Glomerular endothelial cell (primary cell): ENCODE measurements at places on chromosomes 12 and 14.

DNA sequence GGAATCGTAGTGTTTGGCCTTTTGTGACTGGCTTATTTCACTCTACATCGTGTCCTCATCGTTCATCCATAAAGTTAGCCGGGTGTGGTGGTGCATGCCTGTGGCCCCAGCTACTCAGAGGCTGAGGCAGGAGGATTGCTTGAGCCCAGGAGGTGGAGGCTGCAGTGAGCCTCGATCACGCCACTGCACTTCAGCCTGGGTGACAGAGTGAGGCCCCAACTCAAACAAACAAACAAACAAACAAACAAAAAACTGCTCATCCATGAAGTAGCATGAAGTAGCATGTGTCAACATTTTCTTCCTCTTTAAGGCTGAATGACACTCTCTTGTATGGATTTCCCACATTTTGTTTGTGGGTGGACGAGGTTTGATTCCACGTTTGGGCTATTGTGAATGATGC, 44.0 kb upstream of the MEG3 start:
- no peak for DNase-seq

DNA sequence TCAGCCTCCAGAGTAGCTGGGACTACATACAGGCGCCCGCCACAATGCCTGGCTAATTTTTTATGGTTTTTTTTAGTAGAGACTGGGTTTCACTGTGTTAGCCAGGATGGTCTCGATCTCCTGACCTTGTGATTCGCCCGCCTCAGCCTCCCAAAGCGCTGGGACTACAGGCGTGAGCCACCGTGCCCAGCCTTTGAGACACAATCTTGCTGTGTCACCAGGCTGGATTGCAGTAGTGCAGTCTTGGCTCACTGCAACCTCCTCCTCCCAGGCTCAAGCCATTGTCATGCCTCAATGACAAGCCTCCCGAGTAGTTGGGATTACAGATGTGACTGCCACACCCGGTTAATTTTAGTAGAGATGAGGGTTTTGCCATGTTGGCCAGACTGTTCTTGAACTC, 21.3 kb upstream of the STRN3 start:
- no peak for DNase-seq

DNA sequence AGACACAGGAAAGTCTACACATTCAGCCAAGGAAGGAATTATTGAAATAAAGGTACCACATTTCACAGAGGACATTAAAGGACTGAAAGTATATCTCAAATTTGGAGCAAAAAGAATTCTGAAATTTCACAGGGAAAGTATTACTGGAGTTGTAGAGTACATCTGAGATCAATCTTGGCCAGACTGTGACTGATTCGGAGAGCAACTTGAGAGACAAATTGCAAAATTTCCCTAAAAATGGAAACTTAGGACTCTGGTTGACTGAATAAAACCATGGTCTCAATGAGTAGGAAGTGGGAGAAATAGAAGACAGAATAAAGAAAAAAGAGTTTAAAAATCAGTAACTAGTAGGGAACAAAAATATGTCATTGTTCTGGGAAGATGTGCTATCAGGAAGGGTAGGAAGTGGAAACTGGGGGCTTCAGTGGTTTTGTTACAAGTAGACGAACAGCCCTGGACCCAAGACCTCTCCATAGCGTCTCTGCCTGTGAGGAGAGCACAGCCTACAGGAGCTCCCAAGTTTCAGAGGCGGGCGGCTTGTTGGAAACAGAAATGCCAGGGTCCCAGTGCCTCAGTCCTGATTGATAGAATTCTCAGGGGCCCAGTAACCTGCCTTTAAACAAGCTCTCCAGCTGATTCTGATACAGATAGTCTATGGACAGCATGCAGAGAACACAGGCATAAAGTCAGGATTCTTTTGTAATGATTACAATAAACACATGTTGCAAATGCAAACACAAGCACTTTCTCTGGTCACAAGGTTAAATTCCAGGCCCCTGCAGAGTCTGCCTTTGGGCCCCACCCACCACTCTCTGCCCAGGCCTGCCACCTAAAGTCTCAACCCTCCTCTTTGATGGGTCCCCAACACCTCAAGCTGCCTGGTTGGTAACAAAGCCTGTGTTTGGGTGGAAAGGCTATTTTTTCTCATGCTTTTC, 63.1 kb downstream of the BBS10 start:
- DNase-seq, result no peak

DNA sequence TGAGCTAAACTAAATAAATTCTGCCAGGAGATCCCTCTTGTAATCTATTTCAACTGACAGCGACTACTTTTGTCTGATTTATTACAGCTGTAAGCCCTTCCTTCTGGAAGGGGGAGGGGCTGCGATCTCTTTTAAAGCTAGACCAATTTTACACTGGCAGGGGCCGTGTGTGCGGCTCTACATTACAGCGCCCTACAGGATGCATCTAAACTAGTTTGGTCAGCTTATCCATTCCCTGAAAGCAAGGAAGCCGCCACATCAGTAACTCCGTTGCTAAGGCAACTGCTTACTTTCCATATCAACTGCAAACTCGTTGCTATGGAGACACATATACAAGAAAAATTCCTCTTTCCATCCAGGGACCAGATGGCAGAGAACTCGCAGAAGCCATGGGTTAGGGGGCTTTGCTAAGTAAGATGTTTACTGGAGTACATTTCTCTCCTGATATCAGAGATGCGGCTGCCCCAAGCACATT, 17.4 kb downstream of the FOXN3 start:
- no peak for DNase-seq

DNA sequence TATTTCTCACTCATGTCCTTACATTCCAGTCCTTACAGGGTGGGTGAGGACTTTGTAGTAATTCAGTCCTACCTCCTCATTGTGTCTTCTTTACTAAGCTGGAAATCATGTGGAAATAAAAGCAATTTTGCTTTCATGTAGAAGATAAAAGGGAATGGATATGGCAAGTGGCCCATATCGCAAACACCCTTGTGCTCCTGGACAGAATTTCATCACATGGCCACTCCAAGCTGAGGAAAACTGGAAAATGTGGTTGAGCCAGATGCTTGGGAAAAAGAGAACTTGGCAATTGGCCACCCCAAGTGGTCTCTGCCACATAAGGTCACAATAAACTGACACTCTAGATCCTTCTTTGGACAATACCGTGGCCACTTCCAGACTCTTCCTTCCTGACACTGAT, 64.2 kb upstream of the IFNG-AS1 start:
- no peak for DNase-seq

- no peak for DNase-seq
These were observed 452.1 kb downstream of the BCAT1 start for GRCh38 chr12:24496755-24497154.

GRCh38 chr12:70338531-70338930, 27.6 kb upstream of the KCNMB4 start:
- DNase-seq, result no peak

DNA sequence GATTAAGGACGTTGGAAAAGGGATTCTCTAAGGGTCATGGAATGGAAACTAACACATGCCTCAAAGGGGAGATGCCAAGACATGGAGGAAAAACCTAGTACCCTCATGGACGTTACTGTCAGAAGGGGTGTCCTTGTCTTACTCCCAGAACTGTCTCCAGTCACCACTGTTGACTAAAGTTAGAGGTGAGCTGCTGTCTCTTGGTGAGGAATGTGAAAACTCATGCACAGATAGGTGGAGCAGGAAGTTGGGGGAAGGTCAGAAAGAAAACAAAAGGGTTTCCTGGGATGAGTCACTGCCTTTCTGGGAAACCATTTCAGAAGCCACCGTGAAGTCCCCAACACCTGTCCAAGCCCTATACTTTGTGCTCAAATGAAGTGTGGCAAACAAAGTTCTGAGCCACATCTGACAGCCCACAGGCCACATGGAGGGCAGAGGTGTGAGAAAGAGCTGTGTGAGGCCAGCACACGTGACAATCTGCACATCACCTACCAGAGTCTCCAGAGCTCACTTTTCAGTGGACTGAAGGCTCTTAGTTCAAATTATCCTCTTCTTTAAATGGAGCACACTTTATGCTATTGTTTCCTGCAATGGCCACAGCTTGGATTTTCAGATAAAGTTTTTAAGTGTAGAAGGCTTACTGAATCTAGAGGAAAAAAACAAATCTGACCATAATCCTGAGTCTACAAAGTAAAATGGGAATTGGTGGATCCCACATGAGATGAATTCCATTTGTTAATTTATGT, 92.9 kb upstream of the EGLN3 start:
- no peak for DNase-seq

DNA sequence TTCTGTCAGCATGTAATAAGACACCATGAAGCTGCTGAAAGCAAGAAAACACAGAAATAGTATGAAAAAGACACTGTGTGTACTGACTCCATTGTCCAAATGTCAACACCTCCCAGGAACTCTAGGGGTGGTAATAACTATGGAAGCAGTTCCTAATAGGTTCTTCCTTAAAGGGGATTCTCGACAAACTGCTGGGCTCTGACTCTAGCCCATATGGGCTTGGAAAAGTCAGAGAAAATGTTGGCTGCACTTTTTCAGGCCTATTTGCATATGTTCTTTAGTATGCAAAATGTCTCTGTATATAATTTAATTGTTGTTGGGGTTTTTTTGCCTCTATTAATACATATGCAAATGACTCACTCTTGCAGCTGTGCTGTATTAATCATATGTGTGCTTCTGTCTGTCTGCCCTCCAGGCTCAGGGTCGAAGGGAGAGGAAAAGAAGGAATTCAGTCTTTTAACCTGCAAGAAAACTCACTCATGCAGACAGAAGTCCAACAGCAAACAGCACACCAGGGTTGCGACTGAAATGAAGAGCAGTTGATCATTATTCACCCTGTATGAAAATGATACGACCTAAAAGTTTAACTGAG, 317.6 kb downstream of the SOX5 start:
- DNase-seq, result no peak

GRCh38 chr14:56715938-56716337, 94.3 kb downstream of the OTX2 start:
- DNase-seq, result no peak

- DNase-seq, result no peak
These were observed 21.9 kb upstream of the SERPINA12 start for GRCh38 chr14:94531187-94531586.

DNA sequence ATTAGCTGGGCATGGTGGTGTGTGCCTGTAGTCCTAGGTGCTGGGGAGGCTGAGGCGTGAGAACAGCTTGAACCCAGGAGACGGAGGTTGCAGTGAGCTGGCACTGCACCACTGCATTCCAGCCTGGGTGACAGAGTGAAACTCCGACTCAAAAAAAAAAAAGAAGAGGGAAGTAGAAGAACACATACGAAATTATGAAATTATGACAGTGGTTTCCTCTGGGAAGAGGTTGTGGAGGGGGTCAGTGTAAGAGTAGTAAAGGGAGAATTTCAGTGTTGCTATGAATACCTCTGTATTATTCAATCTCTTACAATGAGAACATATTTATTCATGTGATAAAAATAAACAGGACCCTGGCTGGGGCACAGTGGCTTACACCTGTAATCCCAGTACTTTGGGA, 24.7 kb upstream of the CSRNP2 start:
- DNase-seq, result no peak

GRCh38 chr12:117347588-117347987, 13.8 kb downstream of the NOS1 start:
- no peak for DNase-seq

GRCh38 chr14:53850714-53851296, 105.8 kb downstream of the BMP4 start:
- no peak for DNase-seq

- DNase-seq, result no peak
These were observed 394.2 kb downstream of the SOX5 start for GRCh38 chr12:23555180-23555824.

- no peak for DNase-seq
These were observed 334.4 kb upstream of the ATP2B1 start for GRCh38 chr12:90042920-90043641.

- no peak for DNase-seq
These were observed 117.4 kb upstream of the SLC38A2 start for GRCh38 chr12:46489951-46490388.

DNA sequence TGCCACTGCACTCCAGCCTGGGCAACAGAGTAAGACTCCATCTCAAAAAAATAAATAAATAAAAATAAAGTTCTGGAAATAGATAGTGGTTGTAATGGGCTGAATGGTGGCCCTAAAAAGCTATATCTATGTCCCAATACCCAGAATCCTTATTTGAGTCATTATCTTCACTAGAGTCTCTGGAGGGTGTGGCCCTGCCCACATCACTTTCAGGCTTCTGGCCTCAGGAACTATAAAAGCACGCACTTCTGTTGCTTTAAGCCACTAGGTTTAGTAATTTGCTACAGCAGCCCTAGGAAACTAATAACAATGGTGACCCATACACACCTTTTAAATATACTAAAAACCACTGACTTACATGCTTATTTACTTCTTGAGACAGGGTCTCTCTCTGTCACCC, 49.9 kb downstream of the MAP3K9 start:
- no peak for DNase-seq

- no peak for DNase-seq
These were observed 1.3 kb downstream of the TAMALIN start for GRCh38 chr12:52007982-52008510.

GRCh38 chr12:6813363-6813762, 8.3 kb upstream of the GPR162 start:
- DNase-seq, result no peak

DNA sequence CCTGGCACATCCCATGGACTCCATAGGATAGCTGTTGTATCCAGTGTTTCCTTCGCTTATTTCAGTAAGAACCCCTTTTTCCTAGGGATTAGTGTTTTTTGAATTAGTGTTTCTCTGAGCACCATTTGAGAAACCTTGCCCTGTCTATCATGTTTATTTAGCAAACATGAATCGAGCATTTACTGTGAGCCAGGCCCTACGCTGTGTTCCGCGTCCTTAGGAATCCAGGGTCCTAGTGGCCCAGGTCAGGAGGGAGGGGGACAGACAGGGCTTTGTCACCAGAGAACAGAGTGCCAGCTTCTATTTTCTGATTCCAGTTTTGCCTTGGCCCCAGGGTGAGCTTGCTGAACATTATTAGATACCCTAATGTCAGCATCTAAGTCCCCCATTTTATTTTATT, 2.5 kb downstream of the TEAD4 start:
- DNase-seq, result no peak

- no peak for DNase-seq
These were observed 51.7 kb downstream of the PPP1R12A start for GRCh38 chr12:79883216-79883615.

- no peak for DNase-seq
These were observed 8.9 kb downstream of the GTF2A1 start for GRCh38 chr14:81211844-81212243.

GRCh38 chr14:65321370-65321875, 91.1 kb upstream of the FUT8 start:
- no peak for DNase-seq

DNA sequence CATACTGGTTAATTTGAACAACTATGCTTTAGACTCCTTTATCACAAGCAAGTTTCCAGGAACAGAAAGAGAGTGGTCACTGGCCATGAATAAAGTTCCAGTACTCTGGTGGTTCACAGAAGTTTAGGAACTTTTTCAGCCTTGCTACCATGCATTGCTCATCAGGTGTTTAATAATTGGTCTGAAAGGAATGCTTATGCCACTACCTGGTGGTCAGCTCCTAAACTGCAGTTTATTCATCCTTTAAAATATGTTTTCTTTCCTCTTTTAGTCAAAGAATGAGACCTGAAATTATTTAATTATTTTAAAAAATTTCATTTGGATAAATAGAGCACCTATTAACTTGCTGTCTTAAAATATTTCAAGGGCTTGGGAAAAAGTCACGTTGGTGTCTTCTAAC, 260.1 kb upstream of the OR4E1 start:
- DNase-seq, result no peak

GRCh38 chr14:20971705-20972021, 16.4 kb downstream of the RNASE2 start:
- DNase-seq, result no peak
